ENCODE measurements at places on chromosomes 5 and 9.
A peak's percentile ranks its signal among the peaks of the same experiment; 100 is the strongest.

- no peak for DNase-seq
Observed at GRCh38 chr5:14721990-14722656, 57.6 kb downstream of the OTULIN start.

GRCh38 chr9:3916984-3917383 is 382.9 kb downstream of the GLIS3 start:
- no peak for DNase-seq

- DNase-seq, result no peak
Observed at GRCh38 chr5:56100439-56101176, 105.8 kb upstream of the IL6ST start.

DNA sequence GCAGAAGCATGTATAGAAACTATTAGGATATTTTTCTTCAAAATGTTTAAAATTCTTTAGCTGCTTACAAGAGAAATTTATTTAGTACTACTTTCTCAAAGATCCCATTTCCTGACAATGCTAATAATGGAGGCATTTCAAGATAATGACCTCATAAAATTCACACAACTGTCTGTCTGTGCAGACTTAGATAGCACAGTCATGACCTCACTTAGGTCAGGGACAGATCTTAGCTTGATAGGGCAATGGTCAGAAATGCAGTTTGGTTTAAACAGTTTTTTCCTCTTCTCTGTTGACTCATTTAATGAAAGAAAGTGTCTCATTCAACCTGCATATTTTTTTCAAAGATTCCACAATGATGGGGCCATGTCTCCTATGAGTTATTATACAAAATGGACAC is 128.4 kb downstream of the GRIA1 start:
- no peak for DNase-seq

DNA sequence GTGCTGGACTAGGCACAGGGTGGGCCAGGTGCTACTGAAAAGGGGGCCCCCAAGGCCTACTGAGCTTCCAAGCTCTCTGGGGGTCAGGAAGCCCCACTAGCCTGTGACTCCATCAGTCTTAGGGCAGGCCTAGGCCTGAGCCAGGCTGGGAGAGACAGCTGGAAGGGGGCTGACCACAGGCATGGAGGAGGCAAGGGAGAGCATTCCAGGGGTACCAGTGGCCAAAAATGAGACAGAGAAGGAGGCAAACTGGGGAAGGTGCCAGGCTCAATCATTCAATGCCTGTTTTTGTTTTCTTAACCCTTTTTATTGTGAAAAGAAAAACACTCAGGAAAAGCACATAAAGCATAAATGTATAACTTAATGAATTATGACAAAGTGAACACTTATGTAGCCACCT is 26.2 kb upstream of the TCF7 start:
- DNase-seq, result no peak

DNA sequence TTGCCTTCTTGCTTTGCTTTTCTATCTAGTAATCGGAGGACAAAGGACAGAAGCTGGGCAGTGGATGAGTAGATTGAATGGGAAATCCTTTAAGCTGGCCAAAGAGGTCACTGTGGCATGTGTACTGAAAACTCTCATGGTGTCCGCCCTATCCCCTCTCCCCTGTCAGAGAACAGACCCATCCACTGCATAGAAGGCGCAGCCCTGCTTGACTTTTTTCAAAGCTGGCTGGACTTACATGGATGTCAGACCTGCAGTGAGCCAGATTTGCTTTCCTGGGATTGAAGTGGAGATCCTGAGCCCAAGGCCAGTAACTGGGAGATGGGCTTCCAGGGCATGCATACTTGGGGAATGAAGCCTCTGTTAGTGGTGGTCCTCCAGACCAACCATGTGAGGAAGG is 329.5 kb downstream of the TRPM3 start:
- no peak for DNase-seq

DNA sequence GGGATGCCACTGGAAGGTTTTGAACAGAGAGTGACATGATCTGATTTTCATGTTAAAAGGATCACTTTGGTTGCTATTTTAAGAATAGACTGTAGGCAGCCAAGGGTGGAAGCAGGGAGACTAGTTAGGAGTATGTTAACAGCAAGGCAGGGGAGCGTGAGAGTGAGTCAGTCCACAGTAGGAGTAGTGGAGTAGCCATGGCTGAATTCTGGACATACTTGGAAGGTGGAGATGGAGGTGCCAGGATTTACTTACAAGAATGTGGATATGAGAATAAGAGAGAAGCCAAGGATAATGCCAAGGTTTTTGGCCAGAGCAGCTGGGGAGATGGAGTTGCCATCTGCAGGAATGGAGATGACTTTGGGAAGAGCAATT is 118.8 kb downstream of the GALNT10 start:
- no peak for DNase-seq

- no peak for DNase-seq
Observed at GRCh38 chr9:76365028-76365427, 29.2 kb downstream of the RFK start.

- DNase-seq, result peak; percentile 60
Observed at GRCh38 chr5:149367249-149367971, 9.6 kb downstream of the PCYOX1L start.

GRCh38 chr9:97299809-97300414 is 7.5 kb upstream of the CCDC180 start:
- DNase-seq, result no peak

GRCh38 chr9:133882849-133883755 is 109.0 kb downstream of the VAV2 start:
- DNase-seq, result no peak

DNA sequence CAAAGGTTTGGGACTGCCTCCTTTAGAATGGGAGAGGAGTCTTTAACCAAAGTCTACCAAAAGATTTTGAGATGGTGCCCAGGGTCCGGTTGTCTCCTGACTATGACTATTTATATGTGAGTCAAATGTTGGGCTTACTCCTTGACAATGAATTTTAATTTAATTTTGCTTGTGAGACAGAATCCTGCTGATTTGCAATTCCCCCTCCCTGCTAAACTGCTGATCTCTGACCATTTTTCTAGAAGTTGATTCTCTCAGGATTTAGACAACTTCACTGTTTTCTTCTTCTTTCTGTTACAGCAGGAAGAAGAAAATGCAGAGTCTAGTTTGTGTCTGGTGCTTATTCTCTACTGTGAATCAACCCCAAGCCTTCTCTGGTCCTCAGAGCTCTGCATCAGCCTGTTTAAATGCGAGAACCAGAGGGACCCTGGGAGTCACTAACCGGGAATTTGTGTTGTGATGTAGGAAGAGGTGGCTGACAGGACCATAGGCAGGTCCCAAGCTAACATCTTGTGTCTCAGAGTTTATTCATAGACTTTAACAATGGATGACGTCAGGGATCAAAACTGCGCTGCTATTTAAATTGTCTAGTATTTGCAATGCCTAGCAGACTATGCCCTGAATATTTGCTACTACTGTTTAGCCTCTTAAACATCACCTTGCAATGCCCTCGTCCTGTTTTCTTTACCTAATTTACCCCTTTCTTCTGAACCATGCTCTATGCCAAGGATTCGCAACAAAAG is 124.0 kb upstream of the TAF11L2 start:
- DNase-seq, result no peak

DNA sequence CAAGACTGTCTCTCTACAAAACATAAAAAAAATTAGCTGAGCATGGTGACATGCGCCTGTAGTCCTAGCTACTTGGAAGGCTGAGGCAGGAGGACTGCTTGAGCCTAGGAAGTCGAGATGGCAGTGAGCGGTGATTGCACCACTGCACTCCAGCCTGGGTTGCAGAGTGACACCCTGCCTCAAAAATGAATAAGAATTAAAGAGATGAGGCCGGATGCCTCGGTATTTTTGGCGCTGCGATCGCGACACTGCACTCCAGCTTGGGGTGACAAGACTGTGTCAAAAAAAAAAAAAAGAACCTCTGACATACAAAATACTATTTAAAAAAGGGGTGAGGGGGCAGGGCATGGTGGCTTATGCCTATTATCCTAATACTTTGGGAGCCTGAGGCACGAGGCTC is 7.3 kb downstream of the GPBP1 start:
- DNase-seq, result no peak

GRCh38 chr9:2560180-2560579 is 61.4 kb upstream of the VLDLR start:
- DNase-seq, result no peak

- no peak for DNase-seq
Observed at GRCh38 chr5:96340357-96340756, 92.7 kb downstream of the PCSK1 start.

DNA sequence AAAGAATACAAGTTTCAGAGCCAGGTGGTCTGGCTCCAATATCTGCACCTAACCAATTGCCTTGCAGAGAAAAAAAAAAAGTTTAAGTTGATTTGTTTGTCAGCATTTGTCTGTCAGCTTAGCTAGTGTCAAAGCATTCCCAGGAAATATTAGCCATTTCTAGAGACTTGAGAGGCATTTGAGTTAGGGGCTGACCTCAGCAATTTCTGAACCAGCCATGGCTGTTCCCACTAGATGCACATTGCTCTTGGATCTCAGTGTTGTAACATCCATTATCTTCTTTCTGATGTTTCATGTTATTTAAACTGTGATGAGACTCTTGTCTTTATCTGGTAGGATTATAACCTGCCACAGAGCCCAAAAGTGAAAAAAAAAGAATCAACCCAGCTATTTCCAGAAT is 102.3 kb downstream of the NDUFAF2 start:
- no peak for DNase-seq

DNA sequence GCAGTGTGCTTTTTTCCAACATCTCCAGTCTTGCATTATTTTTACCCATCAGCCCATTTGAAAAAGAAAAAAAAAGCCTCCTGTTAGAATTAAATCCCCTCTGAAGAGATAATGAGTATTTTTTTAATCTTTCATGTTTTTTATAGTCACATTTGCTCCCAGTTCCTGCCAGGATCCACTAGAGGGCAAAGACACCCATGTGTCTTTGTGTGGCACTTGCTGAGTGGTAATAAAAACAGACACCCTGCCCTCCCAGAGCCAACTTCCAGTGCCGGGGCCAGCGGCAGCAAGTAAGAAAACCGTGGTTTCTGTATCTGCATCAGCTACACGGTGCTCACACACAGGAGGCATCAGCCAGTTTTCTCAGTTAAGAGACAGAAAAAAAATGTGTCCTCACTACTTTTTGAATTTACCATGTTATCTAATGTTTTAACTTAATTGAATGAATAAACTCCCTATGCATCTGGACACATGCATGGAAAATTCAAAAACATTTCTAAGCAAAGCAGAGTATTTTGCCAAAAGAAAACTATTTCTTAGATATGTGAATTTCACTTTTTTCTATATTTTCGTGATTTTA is 70.2 kb upstream of the PLEKHG4B start:
- no peak for DNase-seq

DNA sequence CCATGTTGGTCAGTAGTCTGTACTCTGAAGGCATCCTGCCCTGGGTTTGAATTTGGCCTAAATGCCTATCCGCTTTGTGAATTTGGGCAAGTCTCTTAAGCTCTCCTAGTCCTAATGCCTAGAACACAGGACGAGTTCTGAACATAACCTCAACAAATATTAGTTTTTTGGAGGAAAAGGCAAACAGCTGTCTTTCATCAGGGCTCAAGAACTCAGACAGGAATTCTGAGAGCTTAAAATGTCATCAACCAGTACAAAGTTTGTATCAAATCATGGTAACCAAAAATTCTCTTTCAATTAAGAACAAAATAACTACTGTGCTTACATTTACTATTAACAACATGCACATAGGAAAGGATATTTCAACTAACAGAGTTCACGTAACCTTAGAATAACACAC is 182.5 kb upstream of the PPP1R2B start:
- no peak for DNase-seq

GRCh38 chr5:139795074-139796001 is at the start of gene PSD2:
Gene PSD2, plus strand, starts transcription at chr5:139795808. Its CDS starts 13,633 bp downstream, at chr5:139809441.
- DNase-seq, result peak; percentile 29

DNA sequence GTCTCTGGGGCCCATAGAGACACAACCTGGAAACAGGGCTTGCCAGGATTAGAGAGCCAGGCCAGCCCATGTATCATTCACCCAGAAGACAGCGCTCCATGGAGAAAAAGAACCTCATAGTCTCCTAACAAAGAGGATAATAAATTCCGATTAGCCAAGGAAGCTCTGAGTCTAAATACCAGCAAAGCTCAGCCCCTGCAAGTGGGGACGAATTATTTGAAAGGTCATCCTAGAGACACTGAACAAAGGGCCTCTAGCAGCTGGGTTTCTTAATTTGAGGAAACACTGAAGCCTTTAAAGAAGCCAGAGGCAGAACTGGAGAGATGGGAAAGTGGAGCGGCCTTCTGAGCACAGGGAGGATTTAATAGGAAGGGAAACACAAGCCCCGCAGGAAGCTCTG is 287.1 kb upstream of the ZNF462 start:
- DNase-seq, result no peak

GRCh38 chr9:37582548-37583157 is 6.5 kb upstream of the FBXO10 start:
- no peak for DNase-seq

GRCh38 chr5:143914756-143915155 is 102.8 kb downstream of the HMHB1 start:
- no peak for DNase-seq

- no peak for DNase-seq
Observed at GRCh38 chr5:159833846-159834245, 82.4 kb upstream of the ADRA1B start.

DNA sequence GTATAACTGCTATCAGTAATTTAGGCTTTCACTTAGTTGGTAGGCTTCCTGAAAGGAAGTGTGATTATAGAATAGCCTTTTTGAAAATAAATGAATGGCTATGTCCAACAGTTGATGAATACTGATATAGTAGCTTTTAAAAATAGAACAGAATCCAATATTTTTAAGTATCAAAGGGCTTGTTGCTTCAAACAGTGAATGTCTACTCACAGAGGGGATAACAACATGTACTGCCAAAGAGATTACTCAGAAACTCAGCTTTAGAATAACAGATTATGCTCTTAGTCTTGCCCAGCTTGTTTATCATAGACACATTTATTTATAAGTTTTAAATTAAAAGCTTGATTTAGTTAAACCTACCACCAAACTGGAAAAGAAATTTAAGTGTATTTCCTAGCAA is 132.6 kb downstream of the XRCC4 start:
- no peak for DNase-seq

- no peak for DNase-seq
Observed at GRCh38 chr5:132754947-132755346, 7.7 kb downstream of the CCNI2 start.

DNA sequence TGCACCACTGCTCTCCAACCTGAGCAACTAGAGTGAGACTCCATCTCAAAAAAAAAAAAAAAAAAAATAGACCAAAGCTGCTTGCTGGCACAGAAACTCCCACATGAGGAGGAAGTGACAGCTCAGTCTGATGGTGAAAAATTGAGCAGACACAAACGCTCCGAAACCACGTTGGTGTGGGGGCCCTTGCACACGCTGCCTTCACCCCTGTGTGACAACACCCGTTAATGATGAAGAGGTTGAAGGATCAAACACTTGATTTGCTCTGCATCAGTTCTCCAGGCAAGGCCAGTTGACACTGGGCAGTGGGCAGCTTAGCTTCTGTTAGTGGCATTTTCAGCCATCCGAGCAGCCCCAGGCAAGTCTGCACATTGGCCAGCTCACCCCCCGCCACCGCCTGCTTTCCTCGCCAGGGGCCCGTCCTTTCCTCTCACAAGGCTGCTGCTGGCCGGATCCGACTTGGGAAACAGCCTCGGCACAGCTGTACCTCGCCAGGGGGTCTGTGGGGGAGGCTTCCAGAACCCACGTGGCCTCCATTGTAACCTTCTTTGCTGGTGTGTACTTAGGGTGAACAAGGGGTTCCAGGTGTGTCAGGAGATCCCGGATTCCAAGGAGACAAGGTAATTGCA is 79.8 kb downstream of the COL27A1 start:
- DNase-seq, result no peak

- no peak for DNase-seq
Observed at GRCh38 chr5:72596956-72597355, 89.7 kb upstream of the ZNF366 start.

GRCh38 chr5:147310059-147310704 is 75.4 kb downstream of the STK32A start:
- no peak for DNase-seq

Measured in activated naive CD4-positive, alpha-beta T cell treated with anti-CD3 and anti-CD28 coated beads, Interleukin-2, amount 50 U/mL, for 16 hours (primary cell).